ENCODE measurements at places on chromosomes 3 and 15.

DNA sequence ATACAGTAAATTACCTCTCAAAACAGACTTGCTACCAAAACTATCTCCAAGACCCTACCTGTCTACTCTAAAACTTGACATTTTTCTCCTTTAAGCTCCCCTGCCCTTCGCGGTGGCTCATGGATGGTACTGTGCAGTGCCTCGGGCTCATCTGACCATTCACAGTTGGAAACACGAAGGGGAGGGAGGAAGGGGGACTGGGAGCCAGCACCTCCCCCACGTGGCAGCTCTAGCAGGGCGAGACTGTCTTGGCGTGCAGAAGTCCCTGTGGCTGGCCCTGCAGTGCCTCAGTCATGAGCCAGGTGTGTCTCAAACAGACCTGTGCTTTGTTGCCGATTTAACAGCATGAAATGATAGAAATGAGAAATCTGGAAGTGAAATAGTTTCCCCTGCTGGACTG lies 372.0 kb downstream of the GABRG3 start:
- DNase-seq, result no peak

DNA sequence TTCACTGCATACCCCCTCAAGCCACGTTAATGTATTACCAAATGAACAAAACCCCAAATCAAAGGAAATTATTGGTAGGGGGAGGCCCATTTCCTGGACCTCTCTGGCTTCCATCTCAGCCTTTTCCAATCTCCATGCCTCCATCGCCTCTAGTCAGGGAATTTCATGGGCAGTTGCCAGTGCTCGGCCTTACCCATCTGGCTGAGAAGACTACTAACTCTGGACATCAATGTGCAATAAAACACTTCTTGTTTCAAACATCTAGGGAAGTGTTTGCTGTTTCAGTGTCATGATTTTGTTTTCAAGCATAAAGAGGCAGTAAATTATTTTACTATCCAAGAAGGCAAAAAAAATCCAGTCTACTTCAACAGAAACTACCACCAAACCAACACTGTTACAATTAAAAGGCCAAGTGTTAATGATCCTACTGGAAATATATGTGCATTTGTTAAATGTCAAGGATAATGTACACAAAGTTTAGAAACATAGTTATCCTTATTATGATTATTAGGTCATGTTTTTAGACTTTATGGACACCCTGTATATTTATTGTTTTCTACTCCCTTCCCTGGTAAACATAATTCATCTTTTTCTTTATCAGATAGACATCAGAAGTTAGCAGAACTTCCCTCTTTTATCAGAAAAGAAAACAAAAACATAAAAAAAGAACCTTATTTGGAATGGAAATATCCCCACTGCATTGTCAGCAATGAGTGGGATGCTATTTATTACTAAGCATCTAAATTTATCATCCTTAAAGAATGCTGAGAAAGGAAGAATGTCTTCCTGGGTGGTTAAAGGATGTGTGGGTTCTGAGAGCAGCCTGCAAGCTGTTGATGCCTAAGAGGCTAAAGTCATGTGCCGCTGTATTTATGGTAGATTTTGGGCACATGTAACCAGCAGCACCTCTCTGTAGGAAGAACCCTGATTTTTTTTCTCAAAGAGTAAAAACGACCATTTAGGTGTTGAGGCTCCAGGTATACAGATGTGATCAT lies 15.2 kb downstream of the LDHAL6B start:
- DNase-seq, result peak; percentile 65

DNA sequence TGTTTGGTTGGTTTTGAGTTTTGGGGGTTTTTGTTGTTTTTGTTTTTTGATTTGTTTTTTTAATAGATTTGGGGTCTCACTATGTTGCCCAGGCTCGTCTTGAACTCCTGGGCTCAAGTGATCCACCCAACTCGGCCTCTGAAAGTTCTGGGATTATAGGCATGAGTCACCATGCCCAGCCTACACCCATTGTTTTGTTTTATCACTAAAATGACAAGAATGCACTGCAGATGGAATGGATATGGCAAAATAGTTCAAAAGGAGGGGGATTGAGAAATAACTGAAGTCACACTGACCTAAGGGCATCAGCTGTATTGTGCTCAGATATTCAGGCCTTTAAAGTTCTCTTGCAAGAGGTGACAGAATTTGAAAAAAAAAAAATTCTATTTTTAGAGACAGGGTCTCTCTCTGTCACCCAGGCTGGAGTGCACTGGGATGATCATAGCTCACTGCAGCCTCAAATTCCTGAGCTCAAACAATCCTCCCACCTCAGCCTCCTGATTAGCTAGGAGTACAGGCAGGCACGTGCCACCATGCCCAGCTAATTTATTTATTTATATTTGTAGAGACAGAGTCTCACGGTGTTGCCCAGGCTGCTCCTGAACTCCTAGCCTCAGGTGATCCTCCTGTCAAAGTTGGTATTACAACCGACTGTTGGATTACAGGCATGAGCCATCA lies 4.4 kb upstream of the RASA2 start:
- peak; percentile 52 for DNase-seq

- DNase-seq, result no peak
Measured at GRCh38 chr3:81734742-81735141, 26.7 kb downstream of the GBE1 start.

GRCh38 chr3:48507256-48508061 lies 3.5 kb upstream of the SHISA5 start:
- peak; percentile 28 for DNase-seq

DNA sequence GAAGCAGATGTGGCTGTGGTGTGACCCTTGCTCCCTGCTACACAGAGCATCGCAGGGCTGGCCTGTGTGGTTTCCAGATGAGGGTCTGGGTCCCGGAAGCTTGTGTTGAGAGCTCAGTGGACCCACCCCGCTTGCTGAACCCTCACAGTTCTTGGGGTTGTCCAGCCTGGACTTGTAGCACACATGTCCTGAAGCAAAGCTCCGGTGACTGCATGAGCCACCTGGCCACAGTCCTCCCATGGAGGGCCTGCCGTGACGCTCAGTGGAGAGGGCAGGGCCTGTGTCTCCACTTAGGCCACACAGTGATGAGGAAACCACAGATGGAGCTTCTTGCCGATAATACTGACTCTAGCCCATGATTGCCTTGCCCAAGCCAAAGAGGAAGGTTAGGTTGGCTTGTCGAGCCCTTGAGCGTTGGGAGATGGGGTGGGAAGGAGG lies 62.6 kb downstream of the RGMA start:
- no peak for DNase-seq

DNA sequence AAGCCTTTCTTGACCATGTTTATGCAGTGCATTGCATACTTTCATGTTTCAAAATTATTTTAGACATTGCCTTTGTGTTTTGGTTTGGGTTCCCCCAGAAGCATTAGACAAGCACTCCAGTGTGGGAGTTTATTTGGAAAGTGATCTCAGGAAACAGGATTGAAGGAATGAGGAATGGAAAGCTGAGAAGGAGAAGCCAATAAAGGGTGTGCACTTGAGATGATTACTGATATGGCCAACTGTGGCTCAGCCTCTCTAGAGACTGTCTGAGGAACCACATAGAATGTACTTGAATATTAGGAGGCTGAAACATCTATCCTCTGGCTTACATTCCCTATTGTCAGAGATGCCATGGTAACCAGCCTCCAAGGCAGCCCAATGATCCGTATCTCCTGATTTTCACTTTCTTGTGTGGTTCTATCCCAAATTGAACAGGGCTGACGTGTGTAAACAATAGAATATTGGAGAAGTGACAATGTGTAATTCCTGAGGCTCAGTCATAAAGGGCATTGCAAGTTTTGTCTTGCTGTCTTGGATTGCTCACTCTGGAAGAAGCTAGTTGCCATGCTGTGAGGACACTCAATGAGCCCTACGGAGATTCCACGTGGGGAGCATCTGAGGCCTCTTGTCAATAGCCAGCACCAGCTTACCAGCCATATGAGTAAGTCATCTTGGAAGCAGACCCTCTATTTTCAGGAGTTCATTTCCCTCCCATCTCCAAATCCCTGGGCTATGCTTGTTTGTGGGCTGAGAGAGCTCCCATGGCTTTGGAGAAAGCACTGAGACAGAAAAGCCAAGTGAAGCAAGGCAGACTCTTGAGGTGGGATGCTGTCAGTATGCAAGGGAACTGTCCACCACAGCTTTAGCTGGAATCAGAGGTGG lies 84.7 kb downstream of the SCN11A start:
- no peak for DNase-seq

Measured in suppressor macrophage treated with lipopolysaccharide for 4 hours (primary cell).